ENCODE measurements at places on chromosomes 5 and 9.

DNA sequence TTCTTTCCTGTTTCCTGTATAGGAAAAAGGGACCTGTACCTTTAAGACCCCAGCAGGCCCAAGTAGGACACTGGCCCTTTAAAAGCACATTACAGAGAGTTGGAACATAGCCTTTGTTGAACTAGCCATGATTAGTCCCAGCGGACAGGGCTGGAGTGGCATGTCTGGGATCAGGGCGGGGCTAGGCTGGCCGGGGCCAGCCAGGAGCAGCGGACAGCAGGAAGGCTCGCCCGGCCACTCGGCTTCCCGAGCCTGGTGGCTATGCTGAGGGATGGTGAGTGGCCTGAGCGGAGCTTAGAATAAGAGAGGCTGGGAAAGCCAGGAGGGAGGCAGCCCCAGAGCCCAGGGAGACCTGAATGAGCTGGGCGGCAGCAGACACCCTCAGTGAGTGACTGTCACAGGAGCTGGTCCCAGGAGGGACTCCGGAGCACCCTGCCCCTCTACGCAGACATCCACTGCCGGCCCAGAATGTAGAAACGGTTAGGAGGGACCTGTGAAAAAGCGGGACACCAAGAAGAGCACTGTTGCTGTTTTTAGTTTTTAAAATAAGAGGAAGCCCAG lies 92.1 kb downstream of the DAB2IP start:
- no peak for DNase-seq

GRCh38 chr5:71778678-71779276 lies 59.7 kb downstream of the CARTPT start:
- DNase-seq, result no peak

DNA sequence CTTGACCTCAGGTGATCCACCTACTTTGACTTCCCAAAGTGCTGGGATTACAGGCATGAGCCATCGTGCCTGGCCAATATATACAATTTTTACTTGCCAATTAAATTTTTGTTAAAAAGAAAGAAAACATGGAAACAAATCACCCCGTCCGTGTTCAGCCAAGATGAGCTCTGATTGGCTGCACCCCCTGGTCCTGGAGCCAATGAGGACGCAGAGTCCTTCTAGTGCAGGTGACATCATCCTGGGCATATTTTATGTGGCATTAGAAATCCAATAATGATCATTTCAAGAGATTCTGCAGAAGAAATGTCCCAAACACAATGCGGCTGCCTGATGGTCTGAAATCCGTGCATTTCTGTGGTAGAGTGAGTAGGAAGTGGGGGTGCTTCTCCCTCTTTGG lies 159.5 kb downstream of the GAPVD1 start:
- DNase-seq, result no peak

DNA sequence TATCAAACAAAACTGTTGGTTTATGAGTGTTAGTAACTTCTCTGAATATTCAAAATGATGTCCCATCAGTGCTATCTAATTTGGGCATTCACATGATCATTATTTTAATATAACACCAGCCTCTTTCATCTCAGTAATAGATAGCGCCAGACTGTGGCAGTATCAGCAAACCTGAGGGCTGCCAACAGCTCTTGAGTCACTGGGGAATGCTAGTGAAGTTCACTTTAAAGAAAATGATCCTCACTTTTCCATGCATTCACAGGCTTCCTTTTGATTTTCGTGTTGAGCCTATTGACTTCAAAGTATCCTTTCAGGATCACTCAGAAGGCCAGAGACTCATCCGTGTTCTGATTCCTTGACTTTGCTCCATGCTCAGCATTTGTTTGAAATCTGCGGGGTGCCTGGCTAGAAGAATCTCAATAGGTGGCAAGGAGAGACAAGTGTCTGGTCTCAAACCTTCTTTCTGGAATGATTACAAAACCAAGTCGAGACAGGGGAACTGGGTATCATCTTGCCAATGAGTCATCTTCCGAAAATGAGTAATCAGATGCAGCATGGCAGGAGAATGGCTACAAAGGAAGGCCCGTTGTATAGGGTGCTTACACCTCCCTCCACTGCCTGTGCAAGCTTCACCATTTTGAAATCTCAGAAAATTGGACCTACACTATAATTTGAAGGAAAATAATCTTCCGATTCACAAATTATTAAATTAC lies 509.1 kb downstream of the RASEF start:
- DNase-seq, result no peak

- no peak for DNase-seq
Observed at GRCh38 chr5:149227168-149227826, 44.4 kb upstream of the AFAP1L1 start.

DNA sequence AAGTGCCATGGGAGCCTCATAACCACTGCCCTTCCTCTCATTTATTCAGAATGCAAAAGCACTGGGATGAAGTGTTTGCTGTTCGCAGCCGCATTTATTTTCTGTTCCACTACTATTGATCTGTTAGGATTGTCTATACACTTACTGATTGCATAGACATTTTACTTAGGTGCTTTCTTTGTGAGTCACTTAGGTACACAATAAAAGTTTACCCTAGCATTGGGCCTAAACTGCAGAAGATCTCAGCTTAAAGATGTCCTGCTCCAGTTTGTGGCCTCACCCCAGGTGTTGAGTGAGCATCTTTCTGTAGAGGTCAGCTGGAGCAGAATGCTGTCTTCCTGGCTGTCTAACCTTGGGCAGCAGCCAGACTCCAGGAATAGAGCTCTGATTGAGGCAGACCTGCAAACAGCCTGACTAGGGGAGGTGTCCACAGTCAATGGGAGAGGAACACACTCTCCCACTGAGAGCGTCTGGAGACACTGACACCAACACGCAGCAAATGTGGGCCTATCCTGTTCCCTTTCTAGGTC lies 54.0 kb downstream of the GPR21 start:
- no peak for DNase-seq

- no peak for DNase-seq
Observed at GRCh38 chr9:120464176-120464886, 115.6 kb downstream of the CDK5RAP2 start.

GRCh38 chr9:127945338-127945737 lies 7.7 kb upstream of the DPM2 start:
- DNase-seq, result no peak

GRCh38 chr5:133382661-133383579 lies 229.4 kb downstream of the FSTL4 start:
- no peak for DNase-seq

All from stimulated activated CD4-positive, alpha-beta T cell treated with anti-CD3 and anti-CD28 coated beads, Interleukin-12 subunit alpha, Interleukin-12 subunit beta, amount 100 ng/mL, for 24 hours (primary cell).